Peyer's patch (tissue), 4 donors: ENCODE measurements at places on chromosomes 12 and 14.
A peak's percentile ranks its signal among the peaks of the same experiment; 100 is the strongest.

DNA sequence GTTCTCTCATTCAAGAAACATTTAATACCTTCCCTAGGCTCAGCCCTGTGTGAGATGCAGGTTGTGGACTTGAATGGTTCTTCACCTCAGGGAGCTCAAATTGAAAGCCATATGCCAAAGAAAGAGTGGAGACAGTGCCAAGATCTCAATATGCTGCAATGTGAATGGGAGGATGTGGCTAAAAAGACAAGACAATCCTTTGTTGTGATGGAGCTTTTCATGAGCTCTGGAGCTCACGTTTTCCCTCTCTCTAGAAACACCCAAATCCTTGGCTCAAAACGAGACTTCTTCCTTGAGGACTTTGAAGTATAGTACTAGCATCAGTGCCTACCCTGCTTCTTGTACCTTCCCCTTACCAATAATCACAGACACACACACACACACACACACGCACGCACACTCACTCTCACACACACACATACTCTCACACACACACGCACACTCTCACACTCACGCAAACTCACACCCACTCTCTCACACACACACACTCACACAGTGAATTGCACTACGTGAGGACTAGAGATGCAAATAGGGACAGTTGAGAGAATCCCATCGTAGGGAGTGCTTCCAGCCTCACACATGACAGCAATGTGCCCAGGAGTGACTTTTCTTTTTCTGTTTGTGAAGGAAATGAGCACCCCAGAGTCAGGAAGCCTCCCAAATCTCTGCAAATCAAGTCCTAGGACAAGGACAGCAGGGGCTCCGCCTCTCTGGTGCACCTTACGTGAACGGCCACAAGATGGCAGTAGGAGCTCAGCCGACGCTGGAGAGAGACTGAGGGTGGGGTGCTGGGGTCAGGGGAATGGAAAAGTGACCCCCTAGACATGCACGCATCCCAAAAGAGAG lies 231.4 kb downstream of the PCNX1 start:
- peak; percentile 27 for DNase-seq

DNA sequence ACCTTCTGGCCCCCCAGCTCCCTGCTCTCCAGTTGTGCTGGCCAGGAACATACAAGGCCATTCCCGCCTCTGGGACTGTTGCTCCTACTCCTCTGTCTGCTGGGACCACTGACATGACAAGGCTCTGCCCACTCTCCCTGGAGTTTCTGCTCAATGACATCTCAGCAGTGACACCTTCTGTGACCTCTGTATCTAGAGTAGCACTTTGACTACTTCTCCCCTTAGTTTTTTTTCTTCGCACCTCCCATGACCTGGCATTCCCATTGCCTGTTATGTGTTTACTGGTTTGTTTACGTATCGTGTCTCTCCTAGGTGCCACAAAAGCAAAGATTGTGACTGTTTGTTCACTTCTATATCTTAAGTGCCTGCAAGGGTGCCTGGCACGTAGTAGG lies 40.1 kb upstream of the TMEM263 start:
- DNase-seq, result no peak

GRCh38 chr12:84843593-84844144 lies 68.9 kb downstream of the SLC6A15 start:
- no peak for DNase-seq

DNA sequence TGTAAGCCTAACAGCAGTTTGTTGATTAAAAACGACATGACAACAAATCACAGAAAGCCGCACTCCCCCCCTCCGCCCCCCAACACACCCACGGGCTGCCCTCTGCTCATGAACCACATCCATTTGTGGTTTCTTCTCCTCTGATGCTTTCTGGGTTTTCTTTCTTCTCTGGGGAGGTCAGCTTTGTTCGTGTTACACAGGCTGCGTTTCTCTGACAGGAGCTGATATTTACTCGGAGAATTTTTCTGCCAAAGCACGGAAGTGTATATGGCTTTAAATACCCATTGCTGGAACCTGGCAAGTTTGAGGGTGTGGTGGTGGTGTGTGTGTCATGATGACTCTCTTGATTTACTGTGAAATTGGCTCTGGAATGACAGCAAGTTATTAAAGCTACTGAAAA lies 883.7 kb upstream of the TMEM132C start:
- DNase-seq, result no peak

GRCh38 chr12:100987552-100988521 lies 193.3 kb downstream of the ANO4 start:
- DNase-seq, result no peak

DNA sequence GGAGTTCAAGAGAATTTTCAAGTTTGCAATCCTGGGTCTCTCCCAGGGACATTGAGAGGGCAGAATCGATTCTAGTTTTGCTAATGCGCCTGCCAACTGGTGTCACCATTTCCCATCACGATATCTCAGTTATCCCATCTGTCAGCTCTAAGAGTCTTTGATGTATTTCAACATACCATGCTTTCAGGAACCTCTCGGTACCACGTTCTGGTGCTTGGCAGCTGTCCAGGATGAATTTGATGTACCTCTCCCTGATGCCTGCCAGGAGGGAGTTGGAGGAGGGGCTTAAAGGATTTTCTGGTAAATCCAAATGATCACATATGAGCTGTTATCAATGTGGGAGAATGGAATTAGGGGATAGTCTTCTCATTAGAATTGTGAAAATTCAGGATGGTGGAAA lies 332.5 kb downstream of the RGS6 start:
- no peak for DNase-seq

GRCh38 chr14:67391268-67391667 lies 20.7 kb downstream of the PLEK2 start:
- no peak for DNase-seq

DNA sequence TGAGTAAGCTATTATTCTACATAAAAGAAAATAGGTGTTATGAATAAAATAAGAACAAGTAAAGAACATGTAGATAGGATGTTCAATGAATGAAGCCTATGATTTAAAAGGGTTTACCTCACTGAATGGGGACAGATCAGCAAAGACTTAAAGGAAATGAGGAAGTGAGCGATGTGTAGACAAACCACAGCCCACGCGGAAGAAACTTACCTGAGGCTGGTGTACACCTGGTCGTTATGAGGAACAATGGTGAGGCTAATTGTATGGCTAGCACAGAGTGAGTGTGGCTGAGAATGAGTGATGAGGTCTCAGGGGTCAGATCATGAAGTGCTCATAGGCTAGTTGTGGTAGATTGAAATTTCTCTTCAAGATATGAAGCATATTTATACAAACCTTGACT lies 221.7 kb downstream of the ALG10B start:
- DNase-seq, result no peak

GRCh38 chr14:99344051-99344758 lies 72.2 kb upstream of the BCL11B start:
- no peak for DNase-seq

GRCh38 chr12:98724384-98725155 lies 79.5 kb downstream of the APAF1 start:
- DNase-seq, result no peak

DNA sequence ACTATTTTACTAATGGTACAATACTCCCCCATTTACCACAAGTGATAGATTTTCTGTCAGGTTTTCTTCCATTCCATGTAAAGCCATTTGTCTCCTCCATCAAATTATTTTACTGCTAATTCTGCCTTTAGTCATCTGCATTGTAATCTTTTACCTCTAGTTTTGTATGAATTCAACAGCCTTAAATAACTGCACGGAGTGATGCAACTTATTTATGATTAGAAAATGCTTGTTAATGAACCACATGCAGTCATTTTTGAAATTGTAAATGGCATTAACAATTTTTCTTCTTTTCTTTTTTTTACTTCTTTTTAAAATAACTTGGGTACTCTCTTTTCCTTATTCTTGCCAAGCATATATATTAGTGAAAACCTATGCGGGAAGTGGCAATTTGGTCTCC lies 71.5 kb downstream of the RESF1 start:
- DNase-seq, result no peak

- no peak for DNase-seq
Observed at GRCh38 chr14:22588526-22589095, 413 bp downstream of the DAD1 start.

DNA sequence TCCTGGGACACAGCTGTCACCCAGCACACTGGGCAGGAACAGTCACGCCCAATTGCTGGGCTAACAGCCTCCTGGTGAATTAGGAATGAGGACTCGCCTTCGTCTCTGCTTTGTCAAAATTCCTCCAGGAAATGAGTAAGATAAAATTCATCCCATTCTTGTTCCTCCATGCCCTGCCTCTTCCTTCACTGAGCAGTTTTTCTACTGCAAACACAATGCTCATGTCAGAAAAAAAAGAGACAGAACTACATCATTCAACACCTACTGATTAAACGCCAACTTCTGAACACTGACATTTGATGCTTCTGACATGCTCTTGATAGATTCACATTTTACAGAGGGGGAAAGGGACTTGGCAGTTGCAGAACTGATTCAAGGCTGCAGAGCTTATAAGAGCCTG lies 37.5 kb upstream of the DTX1 start:
- DNase-seq, result no peak

- DNase-seq, result no peak
Observed at GRCh38 chr12:123387508-123388176, 3.7 kb downstream of the KMT5A start.

DNA sequence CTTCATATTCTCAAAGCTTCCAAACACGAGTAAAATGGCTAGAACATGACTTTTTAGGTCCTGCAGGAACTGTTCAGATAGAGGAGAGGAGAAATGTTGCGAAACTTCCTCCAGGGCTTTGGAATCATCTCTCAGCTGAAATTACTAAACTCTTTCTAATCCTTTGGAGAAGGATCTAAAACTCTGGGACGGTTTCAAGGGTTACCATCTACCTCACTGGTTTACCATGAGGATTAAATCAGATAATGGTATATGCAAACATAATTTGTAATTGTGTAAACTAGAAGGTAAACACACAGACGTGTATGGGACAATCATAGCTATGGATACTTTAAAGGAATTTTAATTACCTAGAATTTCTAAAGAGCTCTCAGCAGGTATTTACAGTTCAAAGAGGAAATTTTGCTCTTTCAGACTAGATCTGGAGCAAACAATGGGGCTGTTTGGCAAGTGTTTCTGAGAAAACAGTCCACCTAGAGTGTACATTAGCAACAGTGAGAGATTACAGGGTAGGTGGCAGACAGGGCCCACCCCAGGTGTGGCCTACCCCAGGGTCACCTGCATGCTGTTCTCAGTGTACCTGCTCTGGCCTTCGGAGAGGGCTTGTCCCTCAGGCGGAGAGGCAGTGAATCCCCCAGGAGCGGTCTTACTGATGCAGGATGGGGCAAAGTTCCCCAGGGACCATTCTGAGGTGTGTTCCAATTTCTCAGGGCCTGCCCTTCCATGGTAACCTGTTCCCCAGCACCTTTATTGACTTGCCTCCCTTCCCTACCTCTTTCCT lies 124.7 kb upstream of the MAX start:
- no peak for DNase-seq

DNA sequence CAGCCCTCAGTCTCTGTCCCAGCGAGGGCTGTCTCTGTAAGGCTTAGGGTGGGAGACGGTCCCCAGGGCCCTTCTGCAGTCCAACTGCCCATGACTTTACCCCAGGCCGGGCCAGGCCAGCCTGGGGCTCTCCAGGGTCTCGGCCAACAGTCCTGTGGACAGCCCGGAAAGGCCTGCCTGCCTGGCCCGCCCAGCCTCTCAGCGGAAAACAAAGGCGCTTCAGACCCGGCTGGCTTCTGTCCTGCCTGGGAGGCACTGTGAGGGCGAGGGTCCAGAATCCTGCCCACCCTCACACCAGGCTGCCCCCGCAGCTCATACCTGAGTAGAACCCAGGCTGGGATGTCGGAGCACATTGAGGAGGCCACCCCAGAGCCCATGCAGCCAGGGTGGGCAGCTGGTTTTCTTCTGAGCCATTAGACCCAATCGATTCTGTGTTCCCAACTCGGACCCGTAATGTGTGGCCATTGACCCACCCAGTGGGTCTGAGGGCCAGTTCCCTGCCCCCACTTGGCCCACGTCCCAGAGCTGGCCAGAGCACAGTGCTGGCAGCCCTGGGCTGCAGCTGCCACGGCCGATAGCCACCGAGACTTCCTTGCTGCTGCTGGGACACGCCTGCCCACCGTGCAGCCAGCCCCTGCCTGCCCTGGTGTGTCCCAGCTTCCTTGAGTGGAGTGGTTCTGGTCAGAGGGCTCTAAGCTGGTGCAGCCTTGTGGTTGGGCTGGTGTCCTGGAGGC lies 1.6 kb downstream of the CRIP2 start:
- DNase-seq, result no peak

GRCh38 chr14:20578325-20578724 lies 9.5 kb downstream of the RNASE11 start:
- DNase-seq, result no peak

GRCh38 chr12:9669534-9669933 lies at the start of gene CLEC2D:
Gene CLEC2D, plus strand, starts transcription at chr12:9669713. Its CDS starts 22 bp downstream, at chr12:9669735.
- DNase-seq, result no peak

DNA sequence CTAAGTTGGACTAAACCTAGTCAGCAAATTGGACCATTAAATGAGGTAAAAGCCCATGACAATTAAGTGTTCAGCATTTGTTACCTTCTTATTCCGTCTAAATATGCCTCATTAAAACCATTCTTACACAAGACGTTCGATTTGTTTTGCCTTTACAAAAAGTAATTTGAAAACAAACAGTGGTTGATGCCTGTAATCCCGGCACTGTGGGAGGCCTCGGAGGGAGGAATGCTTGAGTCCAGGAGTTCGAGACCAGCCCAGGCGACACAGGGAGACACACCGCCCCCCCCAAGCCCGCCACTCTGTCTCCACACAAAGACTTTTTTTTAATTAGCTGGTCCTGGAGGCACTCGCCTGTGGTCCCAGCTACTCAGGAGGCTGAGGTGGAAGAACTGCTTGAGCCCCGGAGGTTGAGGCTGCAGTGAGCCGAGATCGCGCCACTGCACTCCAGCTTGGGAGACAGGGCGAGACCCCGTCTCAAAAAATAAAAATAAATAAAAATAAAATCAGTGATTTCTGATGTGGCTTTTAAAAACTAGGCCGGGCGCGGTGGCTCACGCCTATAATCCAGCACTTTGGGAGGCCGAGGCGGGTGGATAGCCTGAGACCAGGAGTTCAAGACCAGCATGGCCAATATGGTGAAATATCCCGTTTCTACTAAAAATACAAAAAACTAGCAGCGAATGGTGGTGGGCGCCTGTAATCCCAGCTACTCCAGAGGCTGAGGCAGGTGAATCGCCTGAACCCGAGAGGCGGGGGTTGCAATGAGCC lies 856 bp upstream of the EIF4B start:
- DNase-seq, result no peak

- DNase-seq, result no peak
Observed at GRCh38 chr14:28059254-28059653, 707.3 kb upstream of the FOXG1 start.

- no peak for DNase-seq
Observed at GRCh38 chr14:53620890-53621289, 335.7 kb downstream of the BMP4 start.

- no peak for DNase-seq
Observed at GRCh38 chr12:128298091-128298748, 31.2 kb downstream of the TMEM132C start.

GRCh38 chr14:28055008-28055407 lies 711.6 kb upstream of the FOXG1 start:
- no peak for DNase-seq

GRCh38 chr14:72882463-72882862 lies 11.4 kb downstream of the DPF3 start:
- DNase-seq, result no peak
